ENCODE measurements at places on chromosomes 6 and 20. TPM values are rescaled to one million over a fixed set of nuclear protein-coding genes. Genes with fewer than 3 reads are reported as not detected.

Gene ERVFRD-1
- polyA plus RNA-seq, result not detected

- DNase-seq, result no peak
Measured at GRCh38 chr6:91328241-91328640, 741.4 kb upstream of the MAP3K7 start.

DNA sequence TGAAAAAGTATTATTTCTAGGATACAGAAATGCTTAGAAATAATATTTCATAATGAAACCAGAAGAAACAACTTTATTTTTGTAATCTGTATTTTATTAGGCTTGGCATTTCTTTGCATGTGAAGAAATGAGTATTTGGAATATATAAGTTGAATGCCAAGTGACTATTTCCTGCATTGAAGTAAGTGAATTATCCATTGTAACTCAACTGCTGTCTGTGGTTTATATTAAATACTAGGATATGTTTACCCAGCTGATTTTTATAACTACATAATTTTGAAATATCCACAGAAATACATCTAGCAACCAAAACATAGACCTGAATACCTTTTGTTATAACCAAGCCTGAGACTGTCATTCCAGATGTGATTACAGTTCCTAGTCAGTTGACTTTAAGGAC is 207.6 kb downstream of the THBS2 start:
- no peak for DNase-seq

- DNase-seq, result peak; percentile 74
Measured at GRCh38 chr20:31968291-31969126, 558 bp downstream of the XKR7 start.

Data from CD4-positive, CD25-positive, alpha-beta regulatory T cell (primary cell).